ENCODE measurements at places on chromosomes 13 and 19. TPM values are rescaled to one million over a fixed set of nuclear protein-coding genes. Genes with fewer than 3 reads are reported as not detected.

Gene CALR3
- not detected for total RNA-seq

Gene ZNF536
- total RNA-seq, result 2.7 TPM

Gene MATK
- 4.4 TPM for total RNA-seq

Gene RNF113B
- not detected for total RNA-seq

Gene FGF22
- not detected for total RNA-seq

Gene IGFL1
- total RNA-seq, result not detected

- H3K36me3 ChIP-seq, result peaks cover 21% of the 10 kb centered on the region
- DNase-seq, result peak; percentile 53
- H3K27ac ChIP-seq, result no peak overlapping the region
- no peaks in the 10 kb centered on the region for H3K27me3 ChIP-seq
Measured at GRCh38 chr13:112837371-112838037, 131.5 kb upstream of the MCF2L start.

DNA sequence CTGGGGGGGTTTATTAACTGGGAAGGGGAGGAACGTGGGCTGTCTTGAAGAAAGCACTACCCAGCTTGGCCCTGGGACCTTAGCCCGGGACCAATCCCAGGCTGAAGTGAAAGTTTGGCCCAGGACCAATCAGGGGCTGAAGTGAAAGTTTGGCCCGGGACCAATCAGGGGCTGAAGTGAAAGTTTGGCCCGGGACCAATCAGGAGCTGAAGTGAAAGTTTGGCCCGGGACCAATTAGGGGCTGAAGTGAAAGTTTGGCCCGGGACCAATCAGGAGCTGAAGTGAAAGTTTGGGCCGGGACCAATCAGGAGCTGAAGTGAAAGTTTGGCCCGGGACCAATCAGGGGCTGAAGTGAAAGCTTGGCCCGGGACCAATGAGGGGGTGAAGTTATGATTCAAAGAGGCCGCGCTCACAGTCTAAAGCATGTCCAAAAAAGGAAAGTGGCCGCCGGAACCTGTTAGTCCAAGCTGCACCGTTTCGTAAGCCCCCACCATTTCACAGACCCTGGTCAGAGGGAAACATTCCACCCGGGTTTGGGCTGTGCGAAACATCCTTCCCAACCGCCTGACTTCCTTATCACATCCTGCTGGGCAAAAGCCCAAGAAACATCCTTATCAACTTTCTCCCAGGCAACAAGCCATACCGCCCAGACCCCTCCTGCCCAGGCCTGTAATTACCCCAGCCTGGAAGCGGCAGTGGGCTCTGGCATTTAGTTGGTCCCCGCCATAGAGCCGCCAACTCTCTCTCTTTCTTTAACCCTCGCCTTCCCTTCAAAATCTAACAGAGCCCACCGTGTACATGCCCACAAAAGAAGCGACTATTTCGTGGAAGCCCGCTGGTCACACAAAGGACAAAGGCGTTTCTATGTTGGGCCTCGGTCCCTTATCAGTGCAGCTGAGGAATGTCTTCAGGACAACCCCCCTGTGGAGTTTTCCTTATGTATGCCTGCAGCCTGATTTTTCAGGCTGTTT lies 1.1 kb downstream of the ZNF850 start:
- H3K4me1 ChIP-seq, result peaks cover 21% of the 10 kb centered on the region
- no peaks in the 10 kb centered on the region for H3K36me3 ChIP-seq
- H3K27ac ChIP-seq, result peak overlapping the region; percentile 68
- peak overlapping the region; percentile 54 for H3K4me3 ChIP-seq
- DNase-seq, result peak; percentile 94

DNA sequence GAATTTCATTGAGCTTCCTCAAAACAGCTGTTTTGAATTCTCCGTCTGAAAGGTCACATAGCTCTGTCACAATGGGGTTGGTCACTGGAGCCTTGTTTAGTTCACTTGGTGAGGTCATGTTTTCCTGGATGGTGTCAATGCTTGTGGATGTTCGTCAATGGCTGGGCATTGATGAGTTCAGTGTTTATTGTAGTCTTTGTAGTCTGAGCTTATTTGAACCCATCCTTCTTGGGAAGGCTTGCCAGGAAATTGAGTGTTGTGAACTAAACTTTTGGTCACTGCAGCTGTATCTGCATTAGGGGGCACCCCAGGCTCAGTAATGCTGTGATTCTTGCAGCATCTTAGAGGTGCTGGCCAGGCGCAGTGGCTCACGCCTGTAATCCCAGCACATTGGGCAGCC lies 22.0 kb downstream of the BLOC1S3 start:
- peaks cover 4% of the 10 kb centered on the region for H3K4me1 ChIP-seq
- H3K36me3 ChIP-seq, result no peaks in the 10 kb centered on the region
- no peak overlapping the region for H3K4me3 ChIP-seq
- no peaks in the 10 kb centered on the region for H3K27me3 ChIP-seq
- no peak overlapping the region for H3K27ac ChIP-seq

DNA sequence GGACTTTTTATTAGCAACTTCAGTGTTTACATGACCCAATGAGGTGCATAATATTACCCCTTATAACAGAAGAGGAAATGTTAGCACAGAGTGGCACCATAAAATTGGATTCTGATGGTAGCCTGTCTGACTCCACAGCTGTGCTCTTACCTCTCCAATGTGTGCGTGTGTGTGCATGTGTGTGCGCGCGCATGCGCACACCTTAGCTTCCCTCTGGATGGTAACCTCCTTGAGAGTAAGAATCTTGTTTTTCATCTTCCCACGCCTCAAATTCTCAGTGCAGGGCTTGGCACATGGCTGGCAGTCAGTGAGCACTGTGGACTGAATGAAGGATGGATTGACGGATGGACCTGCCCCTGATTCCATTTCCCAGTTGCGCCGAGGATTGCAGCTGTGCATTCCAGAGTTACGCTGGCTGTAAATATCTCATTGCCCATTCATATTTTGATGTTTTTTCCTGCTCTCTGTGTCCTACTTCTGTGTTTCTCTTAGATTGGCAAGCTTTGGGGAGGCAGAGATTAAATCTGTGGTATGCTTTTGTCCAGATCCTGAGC lies 99.2 kb upstream of the WASF3 start:
- H3K27me3 ChIP-seq, result no peaks in the 10 kb centered on the region
- H3K36me3 ChIP-seq, result no peaks in the 10 kb centered on the region
- peak overlapping the region; percentile 64 for H3K27ac ChIP-seq

DNA sequence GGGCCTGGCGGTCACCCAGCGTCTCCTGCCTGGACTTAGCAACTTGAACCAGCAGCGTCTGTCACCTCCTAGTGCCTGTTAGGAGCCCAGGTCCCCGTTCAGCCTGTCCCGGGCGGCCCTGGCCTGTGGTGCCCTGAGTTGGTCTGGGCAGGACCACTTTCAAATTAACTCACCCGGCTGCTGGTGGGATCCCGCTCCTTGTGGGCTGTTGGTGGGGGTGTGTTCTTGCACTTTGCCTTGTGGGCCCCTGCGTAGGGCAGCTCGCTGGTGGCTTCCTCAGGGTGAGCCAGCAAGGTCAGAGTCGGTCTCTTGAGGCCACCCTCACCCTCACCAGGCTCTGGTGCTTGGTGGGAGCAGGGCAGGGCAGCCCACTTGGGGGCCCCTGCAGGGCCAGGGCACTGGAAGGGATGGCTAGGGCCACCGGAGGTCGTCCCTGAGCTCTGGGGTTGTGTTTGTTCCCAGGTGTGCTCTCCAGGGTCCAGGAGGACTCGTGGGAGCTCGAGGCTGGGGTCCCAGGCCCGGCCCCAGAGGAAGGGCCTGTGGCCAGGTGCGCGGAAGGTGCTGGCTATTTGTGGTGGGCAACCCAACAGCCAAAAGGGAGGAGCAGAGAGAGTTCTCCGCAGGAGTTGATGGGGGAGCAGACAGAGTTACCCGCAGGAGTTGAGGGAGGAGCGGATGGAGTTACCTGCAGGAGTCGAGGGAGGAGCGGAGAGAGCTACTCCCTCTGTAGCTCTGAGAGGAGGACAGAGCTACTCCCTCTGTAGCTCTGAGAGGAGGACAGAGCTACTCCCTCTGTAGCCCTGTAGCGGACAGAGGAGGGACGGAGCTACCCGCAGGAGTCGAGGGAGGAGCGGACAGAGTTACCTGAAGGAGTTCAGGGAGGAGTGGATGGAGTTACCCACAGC lies 16.9 kb downstream of the TFDP1 start:
- no peaks in the 10 kb centered on the region for H3K27me3 ChIP-seq
- H3K4me1 ChIP-seq, result no peaks in the 10 kb centered on the region
- no peak overlapping the region for H3K27ac ChIP-seq
- no peak for DNase-seq

DNA sequence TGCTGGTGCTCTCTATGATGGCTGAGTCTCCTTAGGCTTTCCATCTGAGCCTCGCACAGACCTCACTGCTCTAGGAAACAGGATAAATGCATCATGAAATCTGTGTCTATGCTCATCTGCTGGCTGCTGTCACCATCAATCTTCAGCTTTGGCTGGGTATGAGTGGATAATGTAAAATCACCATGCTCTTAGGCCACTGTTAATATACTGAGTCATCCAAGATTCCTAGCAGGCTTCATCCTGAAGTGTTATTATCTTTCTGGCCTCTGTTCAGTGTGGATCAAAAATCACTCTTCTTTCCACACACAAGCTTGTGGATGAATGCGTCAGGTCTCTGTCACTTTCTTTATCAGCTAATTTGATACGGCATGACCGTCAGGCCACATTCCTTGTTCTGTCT lies 317.4 kb downstream of the NALCN start:
- no peak overlapping the region for H3K27ac ChIP-seq
- no peak for DNase-seq
- no peaks in the 10 kb centered on the region for H3K4me1 ChIP-seq
- H3K36me3 ChIP-seq, result no peaks in the 10 kb centered on the region
- H3K27me3 ChIP-seq, result no peaks in the 10 kb centered on the region

GRCh38 chr13:97276862-97277269 lies 54.7 kb downstream of the MBNL2 start:
- H3K27me3 ChIP-seq, result no peaks in the 10 kb centered on the region
- H3K4me1 ChIP-seq, result peaks cover 97% of the 10 kb centered on the region
- peaks cover 9% of the 10 kb centered on the region for H3K36me3 ChIP-seq
- no peak overlapping the region for H3K27ac ChIP-seq
- H3K4me3 ChIP-seq, result no peak overlapping the region

DNA sequence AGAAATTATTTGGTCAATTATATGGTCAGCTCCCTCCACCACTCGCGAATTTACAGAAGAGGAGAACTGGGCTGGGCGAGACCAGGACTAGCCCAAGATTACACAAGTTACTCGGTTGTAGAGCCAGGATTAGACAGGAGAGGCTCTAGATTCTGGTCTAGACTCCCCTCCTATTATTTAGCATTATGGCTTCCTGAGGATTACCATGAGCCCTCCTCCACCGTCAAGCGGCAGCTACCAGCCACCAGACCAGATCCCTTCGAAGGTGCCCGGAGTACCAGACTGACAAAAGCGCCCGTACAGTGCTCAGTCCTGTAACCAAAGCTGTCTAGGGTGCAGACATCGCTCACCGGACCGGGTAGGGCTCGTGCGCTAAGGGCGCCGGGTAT lies 497 bp upstream of the MLNR start:
- peak overlapping the region; percentile 56 for H3K4me3 ChIP-seq
- DNase-seq, result no peak
- H3K27me3 ChIP-seq, result peaks cover 4% of the 10 kb centered on the region
- no peaks in the 10 kb centered on the region for H3K36me3 ChIP-seq
- H3K4me1 ChIP-seq, result peaks cover 50% of the 10 kb centered on the region
- H3K27ac ChIP-seq, result no peak overlapping the region

- H3K27ac ChIP-seq, result no peak overlapping the region
- no peak for DNase-seq
- no peak overlapping the region for H3K4me3 ChIP-seq
- H3K27me3 ChIP-seq, result no peaks in the 10 kb centered on the region
- peaks cover 7% of the 10 kb centered on the region for H3K36me3 ChIP-seq
Measured at GRCh38 chr13:99203601-99204579, 3.2 kb downstream of the UBAC2 start.

GRCh38 chr19:29872224-29872731 lies 60.5 kb downstream of the CCNE1 start:
- peak overlapping the region; percentile 30 for H3K4me3 ChIP-seq
- peaks cover 18% of the 10 kb centered on the region for H3K4me1 ChIP-seq
- H3K27me3 ChIP-seq, result peaks cover 52% of the 10 kb centered on the region
- H3K27ac ChIP-seq, result no peak overlapping the region

DNA sequence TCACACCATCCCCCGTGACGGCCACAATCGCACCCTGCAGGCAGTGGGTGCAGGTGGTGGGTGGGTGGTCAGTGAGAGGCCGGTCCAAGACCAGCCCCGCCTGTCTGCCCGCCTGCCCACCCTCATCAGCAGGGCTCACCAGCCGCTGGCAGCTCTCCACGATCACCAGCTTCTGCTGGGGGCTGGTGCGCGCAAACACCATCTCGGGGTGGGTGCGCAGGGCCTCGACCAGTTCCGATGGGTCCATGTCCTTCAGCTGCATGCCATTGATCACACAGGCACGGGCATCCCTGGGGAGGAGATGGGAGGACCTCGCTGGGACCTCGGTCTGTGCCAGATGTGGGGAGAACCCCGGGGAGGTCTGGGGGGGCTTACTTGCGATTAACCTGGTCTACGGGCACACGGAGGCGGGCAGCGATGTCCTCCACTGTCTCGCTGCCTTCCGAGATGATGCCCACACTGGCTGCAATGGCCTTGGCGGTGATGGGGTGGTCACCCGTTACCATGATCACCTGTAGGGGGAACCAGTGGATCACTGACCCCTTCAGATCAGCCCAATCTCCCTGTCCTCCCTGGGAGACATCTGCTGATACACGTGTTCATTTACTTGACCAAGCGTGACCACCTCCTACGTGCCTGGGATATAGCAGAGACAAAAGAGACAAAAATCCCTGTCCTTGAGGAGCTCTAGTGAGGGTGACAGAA lies 8.0 kb downstream of the ATP4A start:
- no peak overlapping the region for H3K27ac ChIP-seq
- H3K36me3 ChIP-seq, result peaks cover 11% of the 10 kb centered on the region
- no peak overlapping the region for H3K4me3 ChIP-seq

DNA sequence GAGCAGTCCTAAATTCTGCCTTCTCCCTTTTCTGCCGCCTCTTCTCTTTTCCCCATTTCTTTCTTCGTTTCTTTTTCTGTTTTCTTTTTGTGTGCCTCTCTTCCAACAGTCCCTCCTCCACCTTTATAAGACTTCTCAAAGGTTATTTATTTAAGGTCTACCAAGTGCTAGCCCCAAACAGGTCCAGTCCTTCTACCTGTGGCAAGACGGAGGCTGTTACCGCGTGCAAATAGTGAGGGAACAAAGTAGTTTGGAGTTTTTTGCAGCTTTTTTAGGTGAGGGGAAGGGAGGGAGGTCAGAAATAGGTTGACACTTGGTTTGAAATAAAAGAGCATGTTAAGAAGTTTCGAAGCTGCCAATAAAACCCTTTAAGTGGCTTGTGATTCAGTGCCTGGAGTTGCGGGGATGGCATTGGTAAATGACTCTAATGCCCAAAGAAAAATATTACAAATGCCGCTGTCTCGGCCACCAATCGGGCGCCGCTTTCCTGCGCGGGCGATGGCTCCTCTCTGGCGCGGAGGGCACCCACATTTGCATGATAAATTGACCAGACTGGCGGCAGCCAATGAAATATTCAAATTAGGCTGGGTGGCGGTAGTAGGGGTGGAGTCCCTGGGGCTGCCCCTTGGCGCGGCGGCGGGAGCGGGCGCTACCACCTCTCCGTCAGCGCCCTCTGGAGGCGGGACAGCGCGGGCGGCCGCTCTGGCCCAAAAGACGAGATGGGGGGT lies 7.5 kb upstream of the TSHZ3 start:
- peaks cover 7% of the 10 kb centered on the region for H3K4me1 ChIP-seq
- DNase-seq, result peak; percentile 46
- H3K27ac ChIP-seq, result no peak overlapping the region

Measured in stomach (tissue), 19 donors.